Type B pancreatic cell (in vitro differentiated cells): ENCODE measurements at places on chromosomes 13 and 19.
A peak's percentile ranks its signal among the peaks of the same experiment; 100 is the strongest.

- DNase-seq, result peak; percentile 93
Observed at GRCh38 chr19:50325310-50326100, 3.7 kb downstream of the KCNC3 start.

DNA sequence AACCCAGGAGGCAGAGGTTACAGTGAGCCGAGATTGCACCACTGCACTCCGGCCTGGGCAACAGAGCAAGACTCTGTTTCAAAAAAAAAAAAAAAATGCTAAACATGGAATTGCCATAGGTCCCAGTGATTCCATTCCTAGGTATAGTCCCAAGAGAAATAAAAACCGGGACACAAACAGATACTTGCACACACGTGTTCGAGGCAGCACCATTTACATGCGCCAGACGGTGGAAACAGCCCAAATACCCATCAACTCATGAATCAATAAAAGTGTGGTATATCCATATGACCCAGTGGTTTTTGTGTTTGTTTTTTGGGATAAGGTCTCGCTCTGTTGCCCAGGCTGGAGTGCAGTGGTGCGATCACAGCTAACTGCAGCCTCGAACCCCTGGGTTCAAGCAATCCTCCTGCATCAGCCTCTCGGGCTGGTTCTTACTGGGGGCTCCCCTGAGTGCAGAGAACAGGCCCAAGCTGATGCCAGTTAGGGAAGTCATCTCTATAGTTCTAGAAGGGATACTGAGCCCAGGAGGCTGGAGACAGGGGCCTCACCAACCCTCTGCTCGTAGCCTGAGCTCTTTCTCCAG lies 8.5 kb downstream of the KLF2 start:
- no peak for DNase-seq

DNA sequence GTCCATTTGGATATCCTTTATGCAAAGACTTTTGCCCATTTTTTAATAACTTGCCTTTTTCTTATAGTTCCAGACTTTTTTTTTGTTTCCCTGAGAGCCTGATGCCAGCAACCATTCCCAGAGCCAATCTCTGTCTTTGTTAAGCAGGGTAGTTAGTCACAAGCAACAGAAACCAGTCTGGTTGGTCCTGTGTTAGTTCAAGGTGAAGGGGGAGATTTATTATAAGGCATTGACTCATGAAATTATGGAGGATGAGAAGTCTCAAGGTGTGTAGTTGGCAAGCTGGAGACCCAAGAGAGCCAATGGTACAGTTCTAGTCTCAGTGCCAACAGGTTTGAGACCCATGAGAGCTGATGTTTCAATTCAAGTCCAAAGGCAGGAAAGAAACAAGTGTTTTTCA lies 33.0 kb downstream of the GPR12 start:
- peak; percentile 6 for DNase-seq

- no peak for DNase-seq
Observed at GRCh38 chr13:74300162-74300561, 166.0 kb upstream of the KLF12 start.

DNA sequence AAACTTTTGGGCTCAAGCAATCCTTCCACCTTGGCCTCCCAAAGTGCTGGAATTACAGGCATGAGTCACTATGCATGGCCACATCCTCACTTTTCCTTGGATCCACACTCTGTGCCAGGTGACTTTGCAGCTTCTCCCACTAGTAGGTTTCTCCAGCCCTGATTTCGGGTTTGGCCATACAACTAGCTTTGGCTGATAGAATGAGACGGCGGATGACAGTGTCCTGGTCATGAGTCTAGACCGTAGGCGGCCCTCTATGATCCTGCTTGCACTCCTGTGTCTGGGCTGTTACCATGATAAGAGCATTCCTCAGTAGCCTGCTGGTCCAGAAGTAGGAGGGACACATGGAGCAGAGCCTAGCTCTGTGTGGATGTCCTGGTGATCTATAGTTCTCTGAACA lies 112.5 kb upstream of the KL start:
- no peak for DNase-seq
